ENCODE measurements at places on chromosomes 3 and 15. TPM values are rescaled to one million over a fixed set of nuclear protein-coding genes. Genes with fewer than 3 reads are reported as not detected.

The ADAMTSL3 gene
- total RNA-seq, result 12.5 TPM

The SLC49A4 gene
- total RNA-seq, result 10.9 TPM

The CRYGS gene
- total RNA-seq, result 1.2 TPM

The HDC gene
- total RNA-seq, result not detected

The FANCD2OS gene
- total RNA-seq, result not detected

The KLF13 gene
- 17.4 TPM for total RNA-seq

The EXD1 gene
- not detected for total RNA-seq

The P2RY1 gene
- under 0.01 TPM for total RNA-seq

The RETNLB gene
- not detected for total RNA-seq

The TGM5 gene
- not detected for total RNA-seq

The XRN1 gene
- 44.2 TPM for total RNA-seq

The PTH1R gene
- not detected for total RNA-seq

The OR5K2 gene
- not detected for total RNA-seq

The GOLGA8G gene
- total RNA-seq, result not detected

The C3orf20 gene
- not detected for total RNA-seq

The TMCO5A gene
- not detected for total RNA-seq

The TRAT1 gene
- not detected for total RNA-seq

The CCDC33 gene
- total RNA-seq, result not detected

The PLAAT1 gene
- 0.20 TPM for total RNA-seq

The ARGFX gene
- not detected for total RNA-seq

The FAM43A gene
- 93.1 TPM for total RNA-seq

The ACTC1 gene
- total RNA-seq, result not detected

The STAC gene
- 0.40 TPM for total RNA-seq

The LRRIQ4 gene
- not detected for total RNA-seq

The CCK gene
- not detected for total RNA-seq

The NLGN1 gene
- 0.65 TPM for total RNA-seq

The TIPIN gene
- 4.8 TPM for total RNA-seq

The TRIM71 gene
- not detected for total RNA-seq

The RABL3 gene
- 6.7 TPM for total RNA-seq

The TMEM266 gene
- not detected for total RNA-seq

The GABRA5 gene
- total RNA-seq, result not detected

The IL5RA gene
- not detected for total RNA-seq

The ERC2 gene
- 1.5 TPM for total RNA-seq

The LIPC gene
- 0.22 TPM for total RNA-seq

The TMEM45A gene
- 10.7 TPM for total RNA-seq

Measured in lung microvascular endothelial cell (primary cell).